Stimulated activated naive CD4-positive, alpha-beta T cell treated with Interleukin-2 at 50 U/mL for 16 hours (primary cell): ENCODE measurements at places on chromosomes 1 and 21.

GRCh38 chr1:53503433-53504217 lies 44.4 kb downstream of the DMRTB1 start:
- no peak for DNase-seq

DNA sequence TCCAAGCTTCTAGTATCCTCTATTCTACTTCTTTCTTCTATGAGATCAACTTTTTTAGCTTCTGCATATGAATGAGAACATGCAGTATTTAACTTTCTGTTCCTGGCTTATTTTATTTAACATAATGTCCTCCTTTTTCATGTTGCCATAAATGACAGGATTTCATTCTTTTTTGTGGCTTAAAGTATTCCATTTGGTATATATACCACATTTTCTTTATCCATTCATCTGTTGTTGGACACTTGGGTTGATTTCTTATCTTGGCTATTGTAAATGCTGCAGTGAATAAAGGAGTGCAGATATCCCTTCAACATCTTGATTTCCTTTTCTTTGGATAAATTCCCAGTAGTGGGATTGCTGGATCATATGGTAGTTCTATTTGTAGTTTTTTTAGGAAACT lies 209.6 kb downstream of the GPR52 start:
- no peak for DNase-seq

DNA sequence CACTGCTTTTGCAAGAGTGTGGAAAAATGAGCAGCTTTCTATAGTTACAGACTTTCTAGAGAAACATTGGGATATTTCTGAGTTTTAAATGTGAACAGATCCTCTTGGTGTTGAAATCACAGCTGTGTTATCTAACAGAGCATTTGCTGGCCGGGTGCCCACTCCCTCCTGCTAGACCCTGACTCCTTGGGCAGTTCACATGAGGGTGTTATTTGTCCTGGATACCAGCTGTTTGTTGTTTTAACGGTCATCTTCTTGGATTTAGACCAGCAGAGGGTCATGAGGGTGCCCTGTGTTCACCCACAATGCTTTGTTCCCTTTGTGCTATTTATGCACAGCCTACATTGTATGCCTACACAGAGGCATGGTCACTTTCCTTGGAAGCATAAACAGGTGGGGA lies 67.1 kb downstream of the CENPF start:
- DNase-seq, result no peak

DNA sequence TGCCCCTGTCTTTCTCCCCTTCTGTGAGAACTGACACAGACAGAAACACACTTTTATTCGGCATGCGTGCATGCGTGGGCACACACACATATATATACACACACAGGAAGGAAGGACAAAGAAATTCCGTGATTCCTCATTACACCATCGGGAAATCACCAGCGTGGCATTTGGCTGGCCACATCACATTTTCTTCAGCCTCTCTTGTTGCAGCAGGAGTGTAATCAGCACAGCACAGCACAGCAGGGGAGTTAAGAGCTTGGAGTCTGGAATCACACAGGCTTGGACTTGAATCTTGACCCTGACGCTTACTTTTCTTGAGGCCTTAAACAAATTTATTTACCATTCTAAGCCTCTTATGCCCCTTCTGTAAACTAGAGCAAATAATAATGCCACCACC lies 45.3 kb upstream of the EPHA8 start:
- DNase-seq, result no peak

- no peak for DNase-seq
These were observed 25.4 kb downstream of the HMGCS2 start for GRCh38 chr1:119743308-119743707.

DNA sequence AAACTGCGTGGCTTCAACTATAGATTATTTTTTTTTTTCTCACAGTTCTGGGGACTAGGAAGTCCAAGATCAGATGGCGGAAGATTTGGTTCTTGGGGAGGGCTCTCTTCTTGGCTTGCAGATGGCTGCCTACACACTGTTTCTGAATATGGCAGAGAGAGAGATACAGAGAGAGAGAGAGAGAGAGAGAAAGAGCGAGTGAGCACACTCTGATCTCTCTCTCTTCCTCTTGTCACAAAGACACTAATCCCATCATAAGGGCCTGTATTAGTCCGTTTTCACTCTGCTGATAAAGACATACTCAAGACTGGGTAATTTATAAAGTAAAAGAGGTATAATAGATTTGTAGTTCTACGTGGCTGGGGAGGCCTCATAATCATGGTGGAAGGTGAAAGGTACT lies 79.5 kb downstream of the IGSF21 start:
- DNase-seq, result no peak

DNA sequence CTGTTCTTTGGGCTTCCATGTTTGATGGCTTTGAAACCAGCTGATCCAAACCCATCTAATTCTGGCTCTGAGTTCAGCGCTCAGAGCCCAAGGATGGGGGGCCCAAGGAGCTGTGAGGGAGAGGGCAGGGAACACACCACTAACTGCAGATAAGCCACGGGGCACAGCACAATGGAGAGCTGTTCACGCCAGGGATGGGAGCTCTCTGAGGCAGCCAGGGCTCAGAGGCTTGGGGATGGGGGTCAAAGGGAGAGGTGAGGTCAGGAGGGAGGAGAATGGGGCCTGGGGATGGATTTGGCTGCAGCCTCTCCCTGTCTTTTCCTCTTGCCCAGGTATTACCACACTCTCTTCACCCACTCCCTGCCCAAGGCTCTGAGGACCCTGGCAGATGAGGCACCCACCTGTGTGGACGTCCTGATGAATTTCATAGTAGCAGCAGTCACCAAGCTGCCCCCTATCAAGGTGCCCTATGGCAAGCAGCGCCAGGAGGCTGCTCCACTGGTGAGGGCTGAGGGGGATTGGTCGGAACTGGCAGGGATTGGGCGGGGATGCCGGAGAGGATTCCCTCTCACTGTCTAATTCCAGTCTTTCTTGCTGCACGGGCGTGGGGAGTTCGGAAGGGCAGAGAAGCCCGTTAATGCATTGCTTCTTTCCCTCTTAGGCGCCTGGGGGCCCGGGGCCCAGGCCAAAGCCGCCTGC lies 11.3 kb downstream of the SLC30A2 start:
- DNase-seq, result no peak

DNA sequence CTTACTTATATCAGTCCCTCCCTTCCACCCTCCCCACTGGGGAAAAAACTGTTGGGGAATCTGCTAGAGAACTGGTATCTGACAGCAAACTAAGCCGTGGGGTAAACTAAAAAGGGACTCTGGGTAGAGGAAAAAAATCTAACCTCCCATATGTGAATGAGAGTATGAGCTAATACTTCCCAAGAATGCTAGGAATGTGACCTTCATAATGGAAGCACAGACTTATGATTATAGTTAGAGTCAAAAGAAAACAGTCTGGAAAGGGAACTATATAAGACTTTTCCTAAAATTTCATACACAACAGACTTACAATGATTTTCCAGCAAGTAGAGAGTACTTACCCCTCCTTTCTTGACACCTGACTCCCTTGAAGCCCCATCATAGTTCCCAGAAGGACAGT lies 23.0 kb upstream of the RBBP5 start:
- DNase-seq, result no peak

- no peak for DNase-seq
These were observed 5.2 kb downstream of the NPPA start for GRCh38 chr1:11842154-11843041.

- DNase-seq, result no peak
These were observed 31.6 kb downstream of the ADARB1 start for GRCh38 chr21:45105906-45106485.

DNA sequence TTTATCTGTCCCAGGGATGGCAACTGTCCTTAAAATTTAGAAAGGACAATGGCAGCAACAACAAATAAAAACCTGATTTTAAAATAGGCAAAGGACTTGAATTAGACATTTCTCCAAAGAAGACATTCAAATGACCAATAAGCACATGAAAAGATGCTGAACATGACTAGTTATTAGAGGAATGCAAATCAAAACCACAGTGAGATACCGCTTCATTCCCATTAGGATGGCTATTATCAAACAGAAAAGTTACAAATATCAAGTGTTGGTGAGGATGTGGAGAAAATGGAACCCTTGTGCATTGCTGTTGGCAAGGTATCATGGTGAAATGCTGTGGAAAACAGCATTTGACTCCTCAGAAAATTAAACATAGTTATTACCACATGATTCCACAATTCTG lies 120.7 kb downstream of the CRB1 start:
- DNase-seq, result no peak
